ENCODE measurements at places on chromosomes 7 and 10. TPM values are rescaled to one million over a fixed set of nuclear protein-coding genes. Genes with fewer than 3 reads are reported as not detected.

CFAP70 gene
- total RNA-seq = 1.3 TPM

- DNase-seq = no peak
These were observed 5.8 kb upstream of the AGMO start for GRCh38 chr7:15567652-15568051.

GRCh38 chr7:151697515-151697895, 177.8 kb upstream of the RHEB start:
- DNase-seq = no peak

GRCh38 chr7:105797652-105798051, 78.7 kb downstream of the ATXN7L1 start:
- DNase-seq = no peak

DNA sequence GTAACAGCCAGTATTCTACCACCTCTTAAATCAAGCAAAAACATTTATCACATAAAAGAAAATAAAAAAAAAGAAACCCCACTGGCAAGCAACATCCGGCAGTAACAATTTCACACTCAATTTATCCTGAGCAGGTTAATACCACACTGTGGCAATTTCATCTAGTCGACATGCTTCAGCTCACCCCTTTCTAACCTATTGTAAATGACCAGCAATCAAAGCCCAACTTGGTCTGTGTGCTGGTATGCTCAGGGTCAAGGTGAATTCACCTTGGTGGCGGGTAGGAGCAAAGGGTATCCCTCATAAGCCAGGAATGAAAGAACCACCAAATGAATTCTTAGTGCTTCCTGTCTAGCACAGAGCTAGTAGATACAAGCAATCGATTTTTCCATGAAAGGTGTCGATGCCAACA, 109.1 kb upstream of the AFAP1L2 start:
- DNase-seq = no peak

- DNase-seq = peak; percentile 34
These were observed 862.5 kb downstream of the KCNMA1 start for GRCh38 chr10:76774987-76775603.

- DNase-seq = peak; percentile 38
These were observed 736.4 kb upstream of the PHF14 start for GRCh38 chr7:10237306-10237705.

GRCh38 chr7:151663382-151664100, 143.8 kb upstream of the RHEB start:
- DNase-seq = no peak

Data from muscle of leg (tissue), 16 donors.